Right forelimb (tissue), 1 donor: ENCODE measurements at places on chromosomes 16 and 17.

- no peak for DNase-seq
These were observed 107.2 kb downstream of the C16orf95 start for GRCh38 chr16:87209808-87210512.

DNA sequence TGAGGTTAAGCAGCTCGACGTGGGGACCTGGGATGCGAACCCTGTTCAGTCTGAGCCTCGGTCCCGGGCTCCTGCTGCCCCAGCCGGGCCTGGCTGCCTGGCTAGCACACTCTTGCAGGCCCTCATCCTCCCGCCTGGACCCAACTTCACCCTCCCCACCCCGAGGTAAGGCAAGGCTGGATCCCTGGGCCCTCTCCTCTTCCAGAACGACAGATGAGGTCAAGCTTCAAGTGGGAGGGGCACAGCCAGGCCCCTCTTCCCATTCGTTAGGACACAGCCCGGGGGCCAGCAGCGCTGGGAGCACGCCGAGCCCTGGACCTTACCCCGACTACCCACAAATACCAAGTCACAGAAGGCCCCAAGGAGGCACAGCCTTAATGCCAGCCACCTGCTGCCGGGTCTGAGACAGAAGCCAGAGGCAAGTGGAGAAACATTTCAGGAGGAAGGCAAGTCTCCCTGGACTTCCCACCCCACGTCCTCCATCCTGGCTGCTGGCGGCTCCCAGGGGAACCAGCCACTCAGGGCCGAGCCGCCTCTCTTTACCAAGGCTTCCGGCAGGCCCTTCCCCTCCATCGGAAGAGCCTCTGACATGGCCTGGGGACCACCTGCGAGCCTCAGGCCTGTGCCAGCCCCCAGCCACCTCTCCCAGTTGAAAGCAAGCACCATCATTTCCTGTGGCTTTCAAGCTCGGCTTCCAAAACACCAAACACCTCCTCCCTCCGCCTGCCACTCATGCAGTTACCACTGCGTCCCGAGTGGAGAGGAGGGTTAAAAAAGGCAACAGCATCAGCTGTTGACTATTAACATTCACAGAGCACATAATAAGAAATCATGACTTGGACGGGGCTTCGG lies 59.9 kb downstream of the RPH3AL start:
- DNase-seq = no peak

DNA sequence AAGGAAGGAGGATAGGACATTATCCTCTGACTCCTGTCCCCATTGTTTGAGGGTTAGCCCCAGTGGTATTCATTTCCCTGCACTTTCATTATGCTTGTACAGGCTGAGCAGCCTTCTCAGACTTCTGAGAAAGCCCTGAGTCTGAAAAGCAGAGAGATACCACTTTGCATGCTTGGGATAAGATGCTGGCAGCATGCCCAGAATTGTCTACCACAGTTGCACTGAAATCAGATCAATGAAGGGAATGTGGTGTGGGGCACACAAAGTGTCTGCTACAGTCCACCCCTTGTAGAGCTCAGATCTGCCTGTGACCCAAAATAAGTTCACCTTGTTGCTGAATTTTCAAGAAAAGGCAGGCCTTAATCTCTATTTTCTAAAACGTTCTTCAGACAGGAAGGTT lies 160.6 kb downstream of the CCT6B start:
- DNase-seq = no peak

- DNase-seq = no peak
These were observed 3.0 kb upstream of the RMI2 start for GRCh38 chr16:11342021-11342855.

DNA sequence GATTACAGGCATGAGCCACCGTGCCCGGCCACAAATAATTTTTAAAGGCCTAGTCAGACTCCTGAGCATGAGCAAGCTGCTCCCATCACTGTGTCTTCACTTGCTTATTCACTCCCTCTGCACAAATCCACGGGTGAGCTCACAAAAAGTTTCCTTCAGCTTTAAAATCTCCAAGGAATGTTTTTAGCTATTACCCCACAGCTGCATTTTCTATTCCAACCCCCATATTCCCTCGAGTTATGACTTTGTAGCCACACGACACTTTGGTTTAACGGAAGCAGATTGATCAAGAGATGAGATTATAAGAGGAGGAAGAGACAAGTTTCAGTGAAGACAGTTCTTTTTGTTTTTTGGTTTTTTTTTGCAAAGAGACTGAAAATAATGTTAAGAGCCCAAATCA lies 49.1 kb upstream of the SLC25A19 start:
- no peak for DNase-seq

DNA sequence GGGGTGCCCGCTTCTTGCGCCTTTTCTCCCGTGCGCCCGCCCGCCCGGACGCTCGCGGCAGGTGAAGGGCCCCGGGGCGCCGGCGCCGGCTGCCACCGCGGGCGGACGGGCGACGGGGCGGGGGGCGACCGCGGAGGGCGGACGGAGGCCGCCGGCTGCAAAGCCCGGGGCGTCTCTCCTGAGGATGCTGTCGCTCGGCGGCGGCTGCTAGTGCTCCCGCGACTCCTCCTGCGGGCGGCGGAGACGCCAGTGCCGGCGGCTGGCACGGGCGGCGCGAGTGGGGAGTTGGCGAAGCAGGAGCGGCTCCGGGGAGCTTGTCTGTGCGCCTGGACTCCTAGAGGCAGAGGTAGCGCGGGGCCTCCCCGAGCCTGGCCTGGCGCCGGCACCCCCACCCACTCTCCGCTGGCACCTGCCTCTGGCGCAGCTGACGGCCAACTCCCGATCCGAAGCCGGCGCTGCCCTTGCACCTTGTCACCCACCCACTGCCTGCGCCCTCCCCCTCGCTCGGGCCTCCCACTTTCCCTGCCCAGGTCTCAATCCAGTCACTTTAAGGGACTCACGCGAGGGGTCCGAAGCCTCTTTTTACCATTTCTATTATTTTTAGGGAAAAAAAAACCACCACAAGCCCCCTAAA lies at the start of gene FAM20A:
FAM20A (minus strand) TSS at position 437 of the 634 bp plus-strand sequence. CDS start 701 bp downstream, outside the sequence.
- peak; percentile 78 for DNase-seq

- DNase-seq = no peak
These were observed 10.1 kb downstream of the THRA start for GRCh38 chr17:40072735-40073346.

DNA sequence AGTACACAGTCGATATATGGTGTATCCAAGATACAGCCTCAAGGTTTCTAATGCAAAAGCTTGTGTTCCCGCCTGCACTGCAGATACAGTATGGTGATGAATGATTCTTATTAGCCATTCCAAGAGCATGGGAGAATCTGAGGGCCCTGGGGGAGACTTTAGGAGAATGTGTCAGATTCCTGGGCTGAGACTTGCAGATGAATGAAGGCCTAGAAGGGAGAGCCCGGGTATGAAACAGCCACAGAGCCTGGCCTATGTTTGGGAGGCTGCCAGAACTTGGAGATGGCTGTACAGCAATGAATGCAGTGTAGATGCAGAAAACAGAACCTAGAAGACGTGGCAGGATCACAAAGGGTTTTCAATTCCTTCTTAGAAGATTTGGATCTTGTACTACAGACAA lies 510.7 kb downstream of the HAPSTR1 start:
- no peak for DNase-seq

DNA sequence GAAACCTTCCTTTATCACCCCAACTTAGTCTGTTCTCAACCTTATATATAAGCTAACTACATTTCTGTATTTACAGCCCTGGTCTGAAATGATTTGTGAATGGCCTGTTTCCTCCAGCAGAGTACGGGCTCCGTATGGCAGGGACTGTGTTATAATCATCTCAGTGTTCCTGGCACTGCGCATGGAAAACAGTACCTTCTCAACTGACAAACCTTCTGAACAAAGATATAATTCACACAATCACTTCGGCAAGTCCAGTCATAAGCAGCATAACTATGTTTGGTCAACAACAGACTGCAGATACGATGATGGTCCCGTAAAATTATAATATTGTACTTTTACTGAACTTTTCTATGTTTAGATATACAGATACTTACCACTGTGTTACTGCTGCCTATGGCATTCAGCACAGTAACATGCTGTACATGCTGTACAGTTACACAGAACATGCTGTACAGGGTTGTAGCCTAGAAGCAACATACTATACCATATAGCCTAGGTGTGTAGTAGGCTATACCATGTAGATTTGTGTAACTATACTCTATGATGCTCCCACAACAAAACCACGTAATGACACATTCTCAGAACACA lies 30.0 kb downstream of the ANKFY1 start:
- no peak for DNase-seq

DNA sequence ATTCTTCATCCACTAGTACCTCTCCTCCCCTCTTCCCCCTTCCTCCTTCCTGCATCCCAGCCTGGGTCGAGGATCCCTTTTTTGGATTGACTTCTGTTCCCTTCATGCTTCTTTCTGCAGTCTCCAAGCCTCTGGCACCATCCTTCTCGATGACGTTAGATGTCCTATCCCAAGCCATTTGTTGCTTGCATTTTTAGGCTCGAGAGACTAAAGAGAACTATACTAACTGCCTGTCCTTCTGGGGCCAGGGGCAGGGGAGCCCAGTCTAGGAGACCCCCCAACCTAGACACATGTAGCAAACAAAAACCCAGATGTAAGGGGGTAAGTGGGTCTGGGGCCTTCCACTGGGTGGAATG lies 23.9 kb downstream of the UNK start:
- no peak for DNase-seq

DNA sequence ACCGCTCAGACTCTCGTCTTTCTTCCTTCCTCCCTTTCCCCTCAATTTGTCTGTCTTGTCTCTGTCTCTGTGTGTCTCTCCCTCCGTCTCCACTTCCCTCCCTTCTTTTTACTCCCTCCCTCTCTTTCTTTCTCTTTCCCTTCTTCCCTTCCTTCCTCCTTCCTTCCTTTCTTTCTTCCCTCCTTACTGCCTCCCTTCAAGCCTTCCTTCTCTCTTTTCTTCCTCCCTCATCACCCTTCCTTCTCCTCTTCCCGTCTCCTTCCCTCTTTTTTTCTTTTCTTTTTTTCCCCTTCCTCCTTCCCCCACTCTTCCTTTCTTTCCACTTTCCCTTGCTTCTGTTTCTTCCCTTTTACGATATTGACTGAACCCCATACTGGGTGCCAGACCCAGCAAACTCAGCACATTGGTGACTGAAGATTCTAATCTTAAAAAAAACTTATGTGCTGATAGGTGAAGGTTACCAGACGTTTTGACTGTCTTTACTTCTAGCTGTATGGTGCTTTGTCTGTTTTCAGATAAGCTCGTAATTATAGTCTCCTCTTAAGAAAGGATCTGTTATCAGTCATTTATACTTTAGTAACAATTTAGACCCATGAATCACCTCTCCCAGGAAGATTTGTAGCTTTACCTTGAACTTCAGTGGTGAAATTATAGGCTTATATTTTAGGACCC lies 481 bp upstream of the BRD7 start:
- no peak for DNase-seq

DNA sequence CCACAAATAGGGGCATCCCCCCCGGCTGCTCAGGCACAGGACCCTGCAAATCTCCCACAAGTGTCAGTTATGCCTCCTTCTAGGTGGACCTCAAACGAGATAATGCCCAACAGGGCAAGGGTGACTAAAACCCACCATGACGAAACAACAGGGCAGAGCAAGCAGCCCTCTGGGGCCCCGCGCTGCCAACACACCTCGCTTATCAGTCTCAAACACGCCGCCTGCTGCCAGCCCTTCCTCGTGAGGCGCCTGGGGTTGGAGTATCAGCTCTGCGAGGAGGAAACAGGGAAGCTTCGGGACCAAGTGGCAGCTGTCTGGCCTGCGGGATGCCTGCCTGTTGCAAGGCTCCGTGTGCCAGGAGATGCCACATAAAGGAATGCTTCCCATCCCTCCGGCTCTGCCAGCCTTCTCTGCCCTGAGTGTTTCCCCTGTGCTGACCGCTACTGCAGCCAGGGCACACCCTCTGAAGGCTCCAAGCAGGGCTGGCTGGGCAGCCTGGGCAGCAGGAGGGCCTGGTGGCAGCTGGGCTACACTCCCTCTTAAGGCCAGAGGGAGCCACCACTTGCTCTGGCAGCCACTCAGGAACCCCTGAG lies 2.5 kb downstream of the SMIM5 start:
- DNase-seq = no peak

DNA sequence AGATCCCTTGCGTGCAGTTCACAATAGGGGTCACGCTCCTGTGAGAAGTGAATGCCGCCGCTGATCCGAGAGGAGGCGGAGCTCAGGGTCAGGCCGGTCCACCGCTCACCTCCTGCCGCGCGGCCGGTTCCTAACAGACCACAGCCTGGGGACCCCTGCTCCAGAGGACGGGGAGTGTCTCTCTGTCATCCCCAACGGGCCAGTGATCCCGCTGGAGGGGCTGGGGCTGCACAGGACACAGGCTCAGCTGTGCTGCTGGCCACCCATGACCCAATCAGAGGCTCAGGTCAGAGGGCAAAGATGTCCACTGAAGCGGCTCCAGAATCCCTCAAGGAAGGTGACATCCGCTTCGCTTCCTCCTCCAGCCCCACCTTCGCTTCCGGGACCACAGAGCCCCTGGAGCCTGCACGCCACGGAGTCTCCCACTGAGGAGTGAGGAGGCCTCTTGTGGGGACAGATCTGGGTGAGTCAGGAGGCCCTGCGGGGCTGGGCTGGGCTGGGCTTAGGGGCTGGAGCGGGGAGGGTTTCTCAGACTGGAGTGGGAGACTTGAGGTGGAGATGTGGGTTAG lies 115.4 kb downstream of the METRNL start:
- DNase-seq = no peak

GRCh38 chr16:2756288-2757015 lies 4.0 kb downstream of the SRRM2 start:
- DNase-seq = no peak

DNA sequence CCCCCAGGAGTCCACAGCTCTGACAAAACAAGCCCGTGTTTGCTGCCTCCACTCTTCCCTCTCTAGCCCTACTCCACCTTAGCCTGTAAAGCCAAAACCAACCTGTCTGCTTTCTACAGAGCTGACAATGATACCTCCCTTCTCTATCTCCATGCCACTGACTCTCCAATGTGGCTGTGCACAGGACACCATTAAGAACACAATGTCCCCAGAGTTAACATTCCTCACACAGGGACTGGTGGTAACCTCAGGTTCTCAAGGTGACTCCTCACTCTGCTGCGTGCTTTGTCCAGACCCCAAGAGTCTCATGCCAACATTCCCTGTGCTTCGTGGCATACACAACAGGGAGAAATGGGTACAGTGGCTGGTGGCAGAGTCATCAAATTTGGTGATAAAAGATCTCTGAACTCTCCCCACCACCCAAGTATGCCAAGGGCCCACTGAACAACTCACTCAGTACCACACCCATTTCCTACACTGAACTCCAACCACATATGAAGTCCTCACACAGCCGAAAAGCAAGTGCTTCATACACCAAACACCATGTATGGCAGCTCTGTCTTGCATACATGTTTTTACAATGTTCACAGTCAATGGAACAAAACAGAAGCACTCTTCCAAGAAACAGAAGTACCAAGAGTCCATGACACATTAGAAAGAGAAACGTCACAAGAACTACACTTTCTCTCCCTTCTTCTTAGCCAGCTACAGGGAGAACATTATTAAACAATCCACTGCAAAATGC lies 21.1 kb downstream of the CSNK2A2 start:
- DNase-seq = no peak

- no peak for DNase-seq
These were observed 3.2 kb upstream of the PABPN1L start for GRCh38 chr16:88869673-88869980.
